ENCODE measurements at places on chromosomes 12 and 14.

GRCh38 chr14:92570674-92571262 is 57.2 kb downstream of the RIN3 start:
- no peak for DNase-seq

GRCh38 chr12:47557386-47557785 is 148.4 kb downstream of the RPAP3 start:
- DNase-seq: no peak

- no peak for DNase-seq
Observed at GRCh38 chr12:604956-605355, 58.3 kb downstream of the NINJ2 start.

GRCh38 chr12:84946753-84947152 is 34.2 kb upstream of the SLC6A15 start:
- no peak for DNase-seq

GRCh38 chr12:31817120-31817519 is 88.3 kb upstream of the AMN1 start:
- DNase-seq: no peak

DNA sequence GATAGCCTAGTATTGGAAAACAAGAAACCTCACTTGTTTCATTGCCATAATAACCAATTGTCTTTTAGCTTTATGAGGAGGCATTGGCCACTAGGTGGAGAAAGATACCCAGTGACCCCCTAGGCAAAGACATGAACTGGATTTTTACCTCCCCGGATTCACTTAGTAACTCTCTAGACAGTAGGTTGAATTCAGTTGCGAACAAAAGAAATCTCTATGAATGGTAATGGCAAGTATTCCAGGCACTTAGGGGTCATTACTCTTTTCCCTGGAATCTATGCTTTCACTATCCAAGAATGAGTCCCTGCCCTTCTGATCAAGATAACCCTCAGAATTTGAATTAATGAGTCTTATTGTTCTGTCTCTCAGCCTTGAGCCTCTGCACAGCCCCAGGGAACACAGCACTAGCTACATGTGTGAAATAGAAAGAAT is 29.5 kb upstream of the RHOJ start:
- no peak for DNase-seq

DNA sequence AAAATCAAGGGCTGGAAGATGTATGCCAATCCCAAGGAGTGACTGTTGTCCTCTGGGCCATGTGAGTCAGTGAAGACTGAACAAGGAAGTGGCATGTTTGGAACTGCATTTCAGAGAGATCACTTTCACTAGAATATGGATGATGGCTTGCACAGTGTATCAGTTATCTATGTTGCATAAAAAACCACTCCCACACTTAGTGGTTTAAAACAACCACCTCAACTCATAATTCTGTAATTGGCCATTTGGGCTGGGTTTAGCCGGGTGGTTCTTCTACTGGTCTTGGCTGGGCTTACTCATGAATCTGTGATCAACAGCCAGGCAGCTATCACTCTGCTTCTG is 15.4 kb downstream of the BDKRB1 start:
- no peak for DNase-seq

GRCh38 chr12:92556637-92557421 is 146.0 kb upstream of the PLEKHG7 start:
- no peak for DNase-seq

- DNase-seq: no peak
Observed at GRCh38 chr12:30884799-30885198, 41.7 kb upstream of the TSPAN11 start.

DNA sequence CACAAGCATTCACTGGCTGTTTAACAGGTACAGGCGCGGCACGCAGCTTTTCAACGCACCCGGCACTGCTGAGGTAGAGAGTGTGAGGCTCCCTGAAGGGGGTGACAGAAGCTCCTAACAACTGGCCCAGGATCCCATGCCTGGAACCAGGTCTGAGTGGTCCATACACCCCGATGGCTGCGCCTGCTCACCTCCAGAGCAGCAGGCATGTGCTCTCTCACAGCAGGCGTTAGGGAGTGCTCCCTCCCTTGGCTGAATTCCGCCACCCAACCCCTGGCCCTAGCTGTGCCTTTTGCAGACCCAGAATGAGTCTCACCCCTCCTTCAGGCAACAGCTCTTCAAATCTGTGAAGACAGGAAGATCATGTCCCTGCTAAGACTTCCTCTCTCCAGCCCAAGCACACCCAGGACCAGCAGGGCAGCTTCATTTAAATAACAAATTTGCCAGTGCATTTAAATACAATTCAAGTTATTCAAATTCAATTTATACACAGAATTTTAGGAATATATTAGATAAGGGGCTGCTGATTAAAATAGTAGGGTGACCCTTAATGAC is 86.0 kb downstream of the SETD3 start:
- no peak for DNase-seq

GRCh38 chr14:78959674-78960264 is 789.6 kb downstream of the NRXN3 start:
- DNase-seq: peak; percentile 33

- no peak for DNase-seq
Observed at GRCh38 chr14:91100102-91100501, 13.8 kb upstream of the DGLUCY start.

DNA sequence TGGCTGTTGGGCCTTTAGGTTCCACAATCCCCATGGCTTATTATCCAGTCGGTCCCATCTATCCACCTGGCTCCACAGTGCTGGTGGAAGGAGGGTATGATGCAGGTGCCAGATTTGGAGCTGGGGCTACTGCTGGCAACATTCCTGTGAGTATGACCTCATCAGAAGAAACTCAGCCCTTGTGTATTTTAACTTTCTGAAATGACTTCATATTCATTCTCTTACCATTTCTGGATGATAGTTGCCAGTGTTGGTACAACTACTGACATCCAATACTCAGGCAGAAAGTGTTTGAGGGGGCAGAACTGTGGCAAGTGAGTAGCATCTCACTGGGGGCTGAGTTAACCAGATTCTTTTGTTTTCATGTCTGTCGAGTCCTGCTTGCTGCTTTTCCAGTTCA is 2.3 kb downstream of the DAZAP2 start:
- no peak for DNase-seq

- no peak for DNase-seq
Observed at GRCh38 chr14:77085538-77085937, 12.5 kb upstream of the CIPC start.

DNA sequence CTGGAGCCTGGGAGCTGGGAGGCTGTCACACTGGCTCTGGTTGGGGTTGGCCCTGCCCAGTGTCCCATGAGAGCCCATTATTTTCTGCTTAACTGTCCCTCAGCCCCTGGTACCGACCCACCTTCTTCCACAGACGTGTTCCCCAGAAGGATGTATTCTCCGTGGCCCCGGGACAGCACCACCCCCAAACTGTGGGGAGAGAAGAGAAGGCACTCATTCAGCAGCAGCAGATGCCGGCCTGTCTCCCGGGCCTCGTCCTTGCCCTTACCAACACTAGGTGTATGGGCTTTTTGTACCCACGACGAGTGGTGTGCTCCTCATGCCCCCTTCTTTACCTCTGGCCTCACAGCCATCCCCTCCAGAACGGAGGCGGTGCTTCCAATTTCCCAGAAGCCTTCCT is 38.1 kb downstream of the LRTM2 start:
- no peak for DNase-seq

- DNase-seq: no peak
Observed at GRCh38 chr12:107847430-107847829, 72.9 kb downstream of the ASCL4 start.

DNA sequence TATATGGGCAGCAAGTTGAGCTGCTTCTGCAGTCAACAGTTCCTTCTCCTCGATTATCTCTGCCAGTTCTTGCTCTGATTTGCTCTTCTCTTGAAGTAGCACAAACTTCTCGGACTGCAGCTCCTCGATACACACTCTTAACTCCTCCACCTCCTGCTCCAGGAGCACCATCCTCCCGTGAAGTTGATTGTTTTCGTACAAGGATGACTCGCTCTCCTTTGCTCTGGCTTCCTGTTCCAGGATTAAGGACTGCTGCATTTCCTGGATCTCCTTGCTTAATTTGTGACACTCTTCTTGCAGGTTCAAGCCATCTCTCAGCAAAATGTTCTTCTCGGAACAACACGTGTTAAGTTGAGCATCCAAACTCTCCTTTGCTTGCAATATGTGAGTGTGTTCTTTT is 56.2 kb upstream of the VPS33A start:
- DNase-seq: no peak

- DNase-seq: no peak
Observed at GRCh38 chr14:54338696-54339317, 58.0 kb upstream of the CDKN3 start.

DNA sequence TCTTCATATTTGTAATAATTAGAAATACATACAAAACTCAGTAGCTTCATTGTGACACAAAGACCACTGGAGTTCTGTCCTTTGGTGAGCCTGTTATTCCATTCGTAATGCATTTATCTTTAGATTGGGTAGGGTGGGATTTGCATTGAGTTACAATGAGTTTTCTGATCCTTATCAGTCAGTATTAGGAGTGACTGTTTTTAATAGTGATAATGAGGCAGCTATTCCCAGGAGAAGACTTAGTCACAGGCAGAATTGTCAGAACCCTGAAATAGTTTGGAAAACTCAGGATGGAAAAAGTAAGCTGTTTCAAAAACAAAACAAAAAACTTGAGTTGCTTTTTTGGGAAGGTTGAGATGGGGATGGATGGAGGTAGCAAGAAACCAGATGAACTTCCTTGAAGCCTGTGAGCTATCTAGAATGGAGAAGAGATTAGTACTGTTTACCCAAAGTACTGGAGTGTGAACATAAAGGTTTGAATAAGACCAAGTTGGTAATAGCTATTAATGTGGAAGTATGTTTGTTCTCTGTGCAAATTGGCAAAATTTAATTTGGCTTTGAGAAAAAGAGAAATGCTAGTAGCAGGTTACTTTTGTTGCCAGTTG is 38.6 kb downstream of the FBXO34 start:
- DNase-seq: no peak

DNA sequence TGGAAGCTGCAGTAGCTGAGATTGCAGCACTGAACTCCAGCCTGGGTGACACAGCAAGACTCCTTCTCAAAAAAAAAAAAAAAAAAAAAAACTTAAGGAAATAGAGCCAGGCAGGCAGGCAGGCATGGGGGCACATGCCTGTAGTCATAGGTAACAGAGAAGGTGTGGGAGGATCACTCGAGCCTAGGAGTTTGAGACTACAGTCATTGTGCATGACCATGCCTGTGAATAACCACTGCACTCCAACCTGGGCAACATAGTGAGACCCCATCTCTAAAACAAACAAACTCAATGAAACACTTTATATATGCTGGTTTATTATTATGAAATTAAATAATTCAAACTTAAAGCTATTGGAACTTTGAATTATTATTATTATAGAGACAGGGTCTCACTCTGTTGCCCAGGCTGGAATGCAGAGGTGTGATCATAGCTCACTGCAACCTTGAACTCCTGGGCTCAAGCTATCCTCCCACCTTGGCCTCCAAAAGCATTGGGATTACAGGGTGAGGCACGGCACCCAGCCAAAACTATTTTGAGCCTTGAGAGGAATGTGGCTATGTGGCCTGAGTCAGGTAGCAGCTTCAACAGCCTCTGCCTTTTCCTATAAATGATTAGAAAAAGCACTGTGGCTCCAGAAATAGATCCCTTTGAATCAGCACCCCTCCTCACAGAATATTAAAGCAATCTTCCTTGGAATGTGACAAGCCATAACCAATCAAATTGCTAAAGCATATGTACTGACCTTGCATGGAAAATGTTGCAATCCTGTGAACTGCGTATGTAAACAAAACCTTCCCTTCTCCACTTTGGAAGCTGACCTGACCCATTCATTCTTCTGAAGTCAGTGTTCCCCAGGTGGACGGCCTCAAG is 34.7 kb upstream of the YY1 start:
- no peak for DNase-seq

DNA sequence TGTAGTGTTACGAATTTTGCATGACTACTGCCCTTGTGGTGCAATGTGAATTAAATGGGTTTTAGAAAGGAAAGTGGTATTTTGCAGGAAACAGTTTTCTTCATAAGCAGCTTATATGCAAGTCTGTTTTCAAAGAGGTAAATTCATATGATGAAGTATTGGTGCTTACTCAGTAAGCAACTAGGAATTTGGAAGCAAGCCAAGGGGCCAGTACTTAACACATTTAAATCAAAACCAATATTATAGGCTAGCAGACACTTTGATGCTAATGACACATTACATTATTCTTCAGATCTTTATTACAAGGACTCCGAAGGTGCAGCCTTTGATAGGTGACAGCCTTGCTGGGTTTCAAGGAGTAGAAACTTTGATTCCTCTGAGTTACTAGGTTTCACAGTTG is 23.1 kb downstream of the MGAT4C start:
- DNase-seq: no peak

DNA sequence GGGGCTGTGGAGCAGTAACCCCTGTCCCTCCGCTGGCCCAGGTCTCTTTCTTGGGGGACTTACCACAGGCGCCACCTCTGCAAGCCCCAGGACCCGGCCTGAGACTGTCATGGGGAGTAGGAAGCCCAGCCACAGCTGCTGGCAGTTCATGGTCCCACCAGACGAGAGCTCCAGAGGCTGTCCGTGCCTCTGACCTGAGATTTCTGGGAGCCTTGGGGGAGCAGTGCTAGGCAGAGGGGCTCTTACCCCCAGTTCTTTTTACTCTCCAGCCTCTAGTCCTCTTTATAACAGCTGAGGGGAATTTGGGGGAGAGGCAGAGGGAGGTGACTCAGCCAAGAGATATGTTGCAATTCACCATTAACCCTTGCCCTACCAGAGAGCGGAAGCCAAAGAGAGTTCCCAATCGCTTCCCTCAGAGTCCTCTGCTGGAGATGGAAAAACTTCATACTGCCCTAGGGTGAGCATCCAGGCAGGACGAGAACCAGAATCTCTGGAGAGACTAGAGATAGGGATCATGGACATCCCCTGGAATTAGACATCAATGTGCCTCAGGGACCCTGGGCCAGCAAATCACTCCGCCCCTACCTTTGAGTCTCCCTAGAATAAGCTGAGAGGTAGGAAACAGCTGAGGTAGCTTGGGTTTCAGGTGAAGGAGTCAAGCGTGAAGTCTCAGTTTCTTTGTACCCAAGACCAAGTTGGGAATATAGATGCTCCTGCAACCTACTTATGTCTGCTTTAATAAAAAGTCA is at the start of gene MMP19:
MMP19 (minus strand) TSS at position 256 of the 749 bp plus-strand sequence; CDS start at position 150, 106 bp downstream.
- no peak for DNase-seq

DNA sequence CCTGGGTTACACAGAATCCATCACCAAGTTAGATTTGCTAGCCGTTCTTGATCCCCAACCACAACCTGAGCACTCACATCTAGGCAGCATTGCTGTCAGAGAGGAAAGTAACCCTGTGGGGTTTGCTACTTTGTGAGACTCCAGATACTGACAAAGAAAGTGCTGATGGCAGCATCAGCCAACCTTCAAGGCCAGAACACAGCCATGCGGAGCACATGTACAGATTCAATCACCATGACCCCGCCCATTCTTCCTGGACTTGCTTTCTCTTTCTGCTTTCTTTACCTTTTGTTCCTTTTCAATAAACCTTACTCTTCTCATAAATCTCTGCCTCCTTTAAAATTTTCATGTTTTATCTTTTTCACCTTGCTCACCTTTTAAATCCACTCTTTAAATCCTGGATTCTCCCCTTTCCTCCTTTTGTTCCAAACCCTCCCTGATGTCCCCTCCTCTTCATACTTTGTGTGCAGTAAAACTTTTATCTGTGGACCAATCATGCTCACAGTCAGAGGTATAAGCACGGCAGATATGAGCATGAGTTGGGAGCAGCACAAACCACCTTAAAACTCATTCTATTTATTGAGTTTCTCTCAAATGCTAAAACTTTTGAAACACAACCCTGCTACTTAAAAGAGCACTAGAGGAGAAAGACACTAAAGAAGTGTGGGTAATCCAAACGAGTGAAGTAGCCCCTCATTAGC is 21.9 kb upstream of the CERS5 start:
- no peak for DNase-seq

Data from germinal center (tissue), 1 donor.